ENCODE measurements at places on chromosomes 7 and 10. TPM values are rescaled to one million over a fixed set of nuclear protein-coding genes. Genes with fewer than 3 reads are reported as not detected.

The RHBDD2 gene
- total RNA-seq: 26.5 TPM

DNA sequence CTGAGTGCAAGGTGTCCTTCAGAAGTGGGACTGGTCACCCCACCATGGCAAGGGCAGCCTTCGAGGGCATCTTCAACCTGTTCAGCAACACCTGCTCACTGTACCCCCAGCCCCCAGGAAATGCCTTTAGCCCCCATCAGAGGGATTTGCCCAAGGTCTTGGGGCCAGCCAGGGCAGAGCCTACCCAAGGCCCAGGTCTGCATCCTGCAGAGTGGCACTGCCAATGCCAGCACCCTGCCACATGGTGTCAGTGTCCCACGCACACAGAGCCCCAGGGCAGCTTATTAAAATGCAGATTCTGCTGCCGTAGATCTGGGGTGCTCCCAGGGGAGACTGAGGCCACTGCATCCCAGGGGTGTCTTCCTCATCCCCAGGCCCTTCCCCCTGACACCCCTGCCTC lies 106.2 kb upstream of the KCTD7 start:
- no peak for DNase-seq

DNA sequence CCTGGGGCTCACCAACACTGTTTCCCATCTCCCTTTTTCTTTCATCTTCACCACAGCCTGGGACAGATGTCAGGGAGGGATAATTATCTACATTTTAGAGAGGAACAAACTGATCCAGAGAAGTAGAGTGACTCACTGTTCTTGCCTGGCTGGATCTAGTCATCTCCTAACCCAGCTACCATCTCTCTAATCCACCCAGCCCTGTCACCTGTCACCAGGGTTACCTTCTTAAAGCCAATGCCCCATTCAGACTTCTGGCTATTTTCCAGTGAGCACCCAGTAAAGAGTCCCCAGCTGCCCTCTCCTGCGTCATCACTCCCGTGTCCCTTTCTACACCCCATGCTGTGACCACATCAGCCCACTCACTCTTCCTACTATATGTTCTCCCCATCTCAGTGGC lies 68.4 kb upstream of the DUSP5 start:
- DNase-seq: no peak

The MMRN2 gene
- 62.1 TPM for total RNA-seq

The DKK1 gene
- total RNA-seq: not detected

The LRRN3 gene
- total RNA-seq: 49.9 TPM

GRCh38 chr10:116611153-116611545 lies 9.6 kb upstream of the PNLIPRP2 start:
- no peak for DNase-seq

The OPALIN gene
- total RNA-seq: not detected

DNA sequence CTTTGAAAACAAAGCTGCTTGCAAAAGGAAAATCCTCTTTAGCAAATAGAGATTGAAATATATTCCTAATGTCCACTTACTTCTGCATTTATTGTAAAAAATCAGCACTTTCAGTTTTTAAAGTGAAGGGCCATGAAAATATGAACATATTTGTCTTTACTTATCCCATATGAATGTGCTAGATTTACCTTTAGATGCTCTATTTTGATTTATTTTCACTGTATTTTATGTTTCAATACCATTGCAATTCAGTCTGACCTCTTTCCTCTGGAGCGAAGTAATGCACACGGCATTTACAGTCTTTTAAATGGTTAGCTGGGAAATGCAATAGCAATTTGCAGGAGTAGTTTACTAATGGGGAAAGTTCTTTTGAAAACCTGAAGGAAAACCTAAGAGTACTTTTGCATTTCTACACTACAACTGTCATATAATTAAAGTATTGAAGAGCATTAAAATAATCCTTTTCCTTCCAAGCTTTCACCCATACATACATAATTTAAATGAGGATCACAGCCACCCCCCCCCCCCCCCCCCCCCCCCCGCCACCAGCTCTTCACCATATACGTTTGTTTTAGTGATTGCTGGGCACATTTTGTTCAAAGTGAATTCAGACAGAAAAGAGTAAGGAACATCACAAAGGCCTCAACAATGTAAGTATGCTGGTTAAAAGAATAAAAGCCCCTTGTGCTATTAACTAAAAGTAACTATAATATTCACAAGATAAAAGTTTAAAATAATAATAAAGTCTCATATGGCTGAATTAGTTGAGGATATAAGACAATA lies 3.5 kb downstream of the SKIDA1 start:
- DNase-seq: no peak

GRCh38 chr10:64648915-64649314 lies 1127.7 kb downstream of the REEP3 start:
- DNase-seq: no peak

The ZNF107 gene
- 2.4 TPM for total RNA-seq

DNA sequence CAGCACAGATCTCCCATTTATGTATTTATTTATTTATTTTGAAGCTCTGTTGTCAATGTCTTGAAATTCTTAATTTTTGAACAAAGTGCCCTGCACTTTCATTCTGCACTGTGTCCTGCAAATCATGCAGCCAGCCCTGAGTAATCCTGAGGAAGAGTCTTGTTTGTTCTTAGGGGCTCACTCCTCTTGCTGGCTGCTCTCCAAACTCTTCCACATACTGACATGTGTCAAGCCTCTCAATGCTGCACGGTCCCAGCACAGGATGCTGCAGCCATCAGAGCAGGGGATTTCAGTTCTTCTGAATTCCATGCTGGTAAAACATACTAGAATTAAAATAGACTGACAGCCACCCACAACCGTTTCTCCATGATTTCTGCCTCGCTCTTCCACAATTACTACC lies 207.2 kb downstream of the PARD3 start:
- no peak for DNase-seq

The PHYHIPL gene
- 0.09 TPM for total RNA-seq

DNA sequence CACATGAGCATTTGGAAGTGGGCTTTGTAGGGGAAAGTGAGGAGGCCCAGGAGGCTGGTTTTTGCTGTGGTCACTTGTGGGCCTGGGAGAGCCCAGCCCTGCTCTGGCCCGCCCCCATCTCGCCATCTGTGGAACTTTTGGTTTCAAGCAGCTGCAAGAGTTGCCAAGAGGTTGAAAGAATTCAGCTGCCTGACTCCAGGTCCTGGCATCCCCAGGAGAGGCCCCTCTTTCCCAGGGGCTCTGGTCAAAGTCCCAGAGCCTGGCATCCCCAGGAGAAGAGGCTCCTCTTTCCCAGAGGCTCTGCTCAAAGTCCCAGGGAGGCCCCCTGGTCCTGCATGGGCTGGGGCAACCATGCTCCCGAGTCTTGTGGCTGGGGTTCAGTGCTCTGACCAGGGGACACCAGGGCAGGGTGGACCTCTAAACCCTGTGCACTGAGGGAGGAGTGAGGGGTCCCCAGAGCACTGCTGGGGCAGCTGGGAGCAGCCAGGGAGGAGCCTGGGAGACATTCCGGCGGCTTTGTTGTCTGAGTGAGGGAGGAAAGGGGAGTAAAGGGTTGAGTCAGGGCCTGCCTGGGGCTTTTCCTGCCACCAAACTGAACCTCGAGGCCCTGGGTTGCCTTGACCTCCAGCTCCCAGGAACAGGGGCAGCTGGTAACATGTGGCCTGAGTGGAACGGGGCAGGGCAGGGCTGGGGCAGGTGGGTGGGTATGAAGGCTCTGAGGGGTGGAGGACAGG lies 27.7 kb upstream of the CSGALNACT2 start:
- no peak for DNase-seq

The LRRTM3 gene
- total RNA-seq: not detected

- no peak for DNase-seq
These were observed 4.1 kb upstream of the ARHGAP22 start for GRCh38 chr10:48608976-48609375.

GRCh38 chr7:2968176-2968575 lies 75.5 kb downstream of the CARD11 start:
- no peak for DNase-seq

The COX19 gene
- total RNA-seq: 8.5 TPM

DNA sequence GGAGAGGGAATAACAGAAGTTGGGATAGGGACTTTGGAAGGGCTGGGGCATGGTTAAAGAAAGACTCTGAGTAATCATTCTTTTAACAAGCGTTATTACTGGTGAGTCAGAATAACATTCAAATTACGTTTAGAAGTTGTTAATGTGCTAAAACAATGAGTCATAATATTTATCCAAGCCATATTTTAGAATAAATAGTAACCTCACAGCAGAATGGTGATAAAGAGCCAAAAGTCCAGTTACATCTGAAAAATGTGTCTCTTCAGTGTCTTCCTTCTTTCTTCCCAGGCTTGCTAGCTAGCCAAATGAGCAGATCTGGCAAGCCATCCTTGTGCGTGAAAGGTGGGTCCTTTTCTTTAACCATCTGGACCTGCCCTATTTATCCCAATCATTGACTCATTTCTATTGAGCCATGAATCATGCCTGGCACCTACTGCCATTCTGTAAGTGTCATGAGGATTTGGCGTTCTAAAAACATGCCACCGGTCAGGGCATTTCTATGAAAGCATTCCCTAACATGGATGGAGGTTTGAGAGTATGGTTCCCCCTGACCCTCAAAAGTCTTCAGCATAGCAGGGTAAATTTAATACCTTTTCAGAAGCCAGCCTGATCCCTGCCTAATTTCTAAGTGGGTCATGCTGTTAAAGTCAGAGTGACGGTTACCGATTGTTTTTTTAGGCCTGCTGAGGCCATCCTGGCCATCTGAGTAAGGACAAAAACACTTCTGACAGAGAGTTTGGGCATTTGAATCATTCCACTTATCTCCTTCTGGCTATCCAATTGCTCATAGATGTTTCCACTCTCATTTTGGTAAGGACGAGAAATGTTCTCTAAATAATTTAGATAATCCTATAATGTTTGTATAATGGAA lies 26.9 kb downstream of the MYPN start:
- DNase-seq: no peak

The LLCFC1 gene
- not detected for total RNA-seq

DNA sequence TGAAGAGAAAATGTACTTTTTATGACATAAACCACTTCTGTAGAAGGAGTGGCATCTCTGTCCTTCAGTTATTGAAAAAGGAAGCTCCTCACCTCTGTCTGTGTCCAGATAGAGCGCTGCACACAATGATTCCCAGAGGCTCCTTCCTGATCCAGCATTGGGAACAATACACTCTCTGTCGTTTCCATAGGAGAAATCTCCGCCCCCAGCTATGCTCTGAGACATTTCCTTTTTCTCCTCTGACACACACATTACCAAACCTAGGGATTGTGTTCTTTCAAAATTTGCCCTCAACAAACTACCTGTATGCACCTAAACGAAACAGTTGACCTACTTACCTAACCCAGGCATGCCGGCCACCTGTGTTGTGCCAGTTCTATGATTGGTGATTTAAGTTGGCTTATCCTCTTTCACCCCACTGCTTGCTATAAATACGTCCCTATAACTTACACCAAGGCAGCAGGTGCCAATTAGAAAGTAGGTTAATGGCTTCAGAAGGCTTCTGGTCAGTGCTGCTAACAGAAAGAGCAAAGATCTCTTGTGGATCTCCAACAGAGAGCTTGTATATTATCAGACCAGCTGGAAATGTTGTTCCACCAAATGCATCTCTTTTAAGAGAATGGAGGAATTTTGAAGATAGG lies 140.1 kb upstream of the JCAD start:
- no peak for DNase-seq

- no peak for DNase-seq
These were observed 26.5 kb upstream of the TOMM7 start for GRCh38 chr7:22849172-22849571.

DNA sequence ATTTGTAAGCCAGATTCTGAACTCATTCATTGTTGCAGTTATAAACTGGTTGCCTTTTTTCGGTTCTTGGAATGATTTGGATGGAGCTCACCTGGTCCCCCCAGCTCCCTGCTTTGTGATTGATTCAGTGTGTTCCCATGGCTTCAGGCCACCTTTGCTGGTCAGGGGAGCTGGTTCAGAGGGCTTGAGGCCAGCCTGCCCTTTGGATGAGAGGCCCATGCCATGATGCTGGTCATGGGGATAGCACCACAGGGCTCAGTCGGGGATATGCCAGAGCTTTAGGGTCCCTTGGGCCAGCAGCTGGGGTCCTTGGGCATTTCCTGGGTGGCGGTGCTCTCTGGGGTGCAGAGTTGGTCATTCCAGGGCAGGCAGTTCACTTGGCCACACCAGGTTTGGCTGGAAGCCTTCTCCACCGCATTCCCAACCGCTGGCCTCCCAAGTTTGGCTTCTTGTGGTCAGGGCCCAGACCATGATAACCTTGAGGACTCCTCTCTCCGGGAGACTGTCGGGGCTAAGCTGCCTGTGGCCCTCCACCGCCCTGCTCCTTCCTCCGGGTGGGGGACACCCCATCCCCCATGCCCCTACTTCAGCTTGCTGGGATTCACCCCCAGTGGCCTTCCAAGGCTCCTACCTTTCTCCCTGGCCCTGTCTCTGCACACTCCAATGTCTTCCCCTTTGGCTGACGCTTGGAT lies 65.1 kb downstream of the MGMT start:
- DNase-seq: no peak

DNA sequence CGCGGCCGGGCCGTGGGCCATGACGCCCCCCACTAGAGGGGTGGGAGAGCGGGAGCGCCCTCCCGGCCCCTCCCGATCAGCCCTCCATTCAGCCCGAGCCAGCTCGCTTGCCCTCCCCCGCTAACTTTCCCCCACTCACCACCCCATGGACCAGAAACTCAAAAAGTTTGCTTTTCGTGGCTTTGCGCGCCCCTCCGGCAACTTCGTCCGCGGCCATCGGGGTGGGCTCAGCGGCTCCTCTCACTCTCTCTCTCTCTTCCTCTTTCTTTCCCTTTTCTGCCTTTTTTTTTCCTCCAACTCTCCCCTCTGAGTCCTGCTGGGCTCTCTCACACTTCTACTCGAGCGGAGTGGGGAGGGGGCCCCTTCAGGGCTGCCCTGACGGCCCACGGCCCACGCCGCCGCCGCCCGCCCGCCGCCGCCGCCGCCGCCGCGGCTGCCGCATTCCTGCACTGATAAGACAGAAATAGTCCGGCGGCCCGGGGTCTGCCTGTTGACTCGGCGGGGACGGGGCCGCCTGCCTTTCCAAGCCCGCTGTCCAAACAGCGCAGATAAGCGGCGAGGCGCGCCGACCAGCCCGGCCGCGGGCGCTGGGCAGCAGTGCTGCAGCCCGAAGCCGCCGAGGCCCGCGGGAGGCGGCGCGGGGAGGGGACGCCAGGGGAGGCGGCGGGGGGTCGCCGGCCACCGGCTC lies at the start of gene SMARCD3:
SMARCD3 (minus strand) TSS at position 349 of the 688 bp plus-strand sequence; CDS start at position 217, 132 bp downstream.
- peak; percentile 83 for DNase-seq

DNA sequence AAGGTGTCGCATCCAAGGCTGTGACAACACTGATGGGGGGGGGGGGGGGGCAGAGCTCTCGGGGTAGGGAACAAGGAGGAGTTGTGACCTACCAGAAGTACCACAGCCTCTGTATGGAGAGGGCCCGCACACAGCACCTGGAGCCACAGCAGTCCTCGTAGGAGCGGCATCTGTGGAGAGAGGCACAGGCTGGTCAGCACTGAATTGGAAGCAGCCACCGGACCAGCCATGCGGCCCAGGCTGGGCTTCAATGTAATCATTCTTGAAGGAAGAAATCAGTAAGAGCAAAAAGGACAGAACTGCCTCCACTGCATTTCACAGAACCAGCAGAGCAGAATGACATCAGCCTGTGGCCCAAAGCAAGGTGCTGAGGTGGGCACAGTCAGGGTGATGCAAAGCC lies 74.8 kb downstream of the VOPP1 start:
- DNase-seq: no peak

- no peak for DNase-seq
These were observed 7.5 kb downstream of the IFIT1 start for GRCh38 chr10:89399956-89400355.

GRCh38 chr10:36448760-36449691 lies 676.4 kb upstream of the ANKRD30A start:
- no peak for DNase-seq

- no peak for DNase-seq
These were observed 16.8 kb downstream of the AOAH start for GRCh38 chr7:36707465-36707864.

GRCh38 chr10:123537188-123537961 lies 128.8 kb upstream of the GPR26 start:
- DNase-seq: no peak

- DNase-seq: peak; percentile 70
These were observed 41.8 kb downstream of the FAM20C start for GRCh38 chr7:234051-234707.

The TMEM243 gene
- total RNA-seq: 11.9 TPM
